Skin of body (tissue), 3 donors: ENCODE measurements at places on chromosomes 2 and 18.
A peak's percentile ranks its signal among the peaks of the same experiment; 100 is the strongest.

GRCh38 chr2:25230948-25231311 lies 62.5 kb upstream of the POMC start:
- DNase-seq, result no peak

- DNase-seq, result no peak
These were observed 618 bp upstream of the LYPD1 start for GRCh38 chr2:132670496-132671150.

DNA sequence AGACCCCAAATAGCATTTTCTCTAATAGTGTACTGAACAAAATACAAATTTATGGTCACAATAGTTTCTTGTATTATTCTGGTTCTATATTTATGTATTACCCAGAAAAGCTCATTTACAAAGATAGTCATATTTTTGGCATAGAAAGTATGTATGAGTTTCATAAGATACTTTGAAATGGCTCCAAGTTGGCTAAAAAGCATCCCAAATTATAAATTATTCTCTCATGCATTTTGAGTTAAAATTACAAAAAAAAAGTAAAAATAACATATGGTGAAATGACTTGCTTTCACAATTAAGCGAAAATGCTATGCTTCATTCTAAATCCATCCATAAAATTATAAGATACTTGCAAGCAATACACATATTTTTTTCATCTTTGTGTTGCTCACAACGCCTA lies 530.7 kb downstream of the ZNF804A start:
- DNase-seq, result peak; percentile 66

DNA sequence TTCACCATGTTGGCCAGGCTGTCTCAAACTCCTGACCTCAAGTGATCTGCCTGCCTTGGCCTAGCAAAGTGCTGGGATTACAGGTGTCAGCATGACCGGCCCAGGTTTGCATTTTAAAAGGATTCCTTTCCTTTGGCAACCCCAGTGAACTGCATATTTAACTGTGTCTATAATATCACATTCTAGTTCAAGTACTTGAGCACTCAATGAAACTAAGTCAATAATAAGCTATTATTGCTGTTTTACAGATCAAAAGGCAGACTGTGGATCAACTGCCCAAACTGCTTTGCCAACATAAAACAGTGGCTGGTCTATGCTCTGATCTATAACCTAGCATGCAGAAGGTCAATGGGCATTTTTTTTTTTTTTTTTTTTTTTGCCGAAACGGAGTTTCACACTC lies 144.5 kb downstream of the USP34 start:
- no peak for DNase-seq

- DNase-seq, result no peak
These were observed 245.4 kb downstream of the RAD51AP2 start for GRCh38 chr2:17272652-17273525.

GRCh38 chr2:176729706-176730569 lies 460.7 kb downstream of the MTX2 start:
- DNase-seq, result peak; percentile 78

DNA sequence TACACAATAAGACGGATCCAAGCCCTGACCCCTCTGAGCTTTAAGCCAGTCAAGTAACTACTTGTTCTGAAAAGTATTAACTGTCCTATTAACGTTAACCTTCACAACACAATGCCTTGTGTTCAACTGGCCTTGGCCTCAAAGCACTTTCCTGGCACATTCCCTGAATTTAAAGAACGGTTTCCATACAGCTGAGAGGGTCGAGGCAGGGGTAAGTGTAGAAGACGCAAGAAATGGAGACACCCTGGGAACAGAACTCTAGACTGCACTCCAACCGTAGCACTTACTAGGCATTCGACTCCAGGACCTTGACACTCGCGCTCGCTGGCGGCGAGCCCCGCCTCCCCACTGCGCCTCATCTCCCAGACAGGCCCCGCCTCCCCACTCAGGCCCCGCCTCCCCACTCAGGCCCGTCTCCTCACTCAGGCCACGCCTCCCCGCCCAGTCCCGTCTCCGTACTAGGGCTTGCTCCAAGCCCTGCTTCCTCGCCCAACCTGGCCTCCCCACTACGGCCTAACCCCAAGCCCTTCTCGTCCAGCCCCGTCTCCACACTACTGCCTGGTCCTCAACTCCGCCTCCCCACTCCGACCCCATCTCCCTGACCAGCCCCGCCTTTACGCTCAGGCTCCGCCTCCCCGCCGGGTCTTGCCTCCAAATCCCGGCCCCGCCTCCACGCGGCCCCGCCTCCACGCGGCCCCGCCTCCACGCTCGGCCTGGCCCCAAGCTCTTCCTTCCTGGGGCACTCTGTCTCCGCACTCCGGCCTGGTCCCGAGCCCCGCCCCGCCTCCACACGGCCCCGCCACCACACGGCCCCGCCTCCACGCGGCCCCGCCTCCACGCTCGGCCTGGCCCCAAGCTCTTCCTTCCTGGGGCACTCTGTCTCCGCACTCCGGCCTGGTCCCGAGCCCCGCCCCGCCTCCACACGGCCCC lies 887 bp upstream of the TMEM87B start:
- DNase-seq, result peak; percentile 95

GRCh38 chr2:10775831-10776230 lies 36.8 kb downstream of the PDIA6 start:
- DNase-seq, result no peak

- DNase-seq, result no peak
These were observed 536.8 kb upstream of the DSEL start for GRCh38 chr18:68053290-68053689.
